ENCODE measurements at places on chromosomes 16 and 17.
A peak's percentile ranks its signal among the peaks of the same experiment; 100 is the strongest.

DNA sequence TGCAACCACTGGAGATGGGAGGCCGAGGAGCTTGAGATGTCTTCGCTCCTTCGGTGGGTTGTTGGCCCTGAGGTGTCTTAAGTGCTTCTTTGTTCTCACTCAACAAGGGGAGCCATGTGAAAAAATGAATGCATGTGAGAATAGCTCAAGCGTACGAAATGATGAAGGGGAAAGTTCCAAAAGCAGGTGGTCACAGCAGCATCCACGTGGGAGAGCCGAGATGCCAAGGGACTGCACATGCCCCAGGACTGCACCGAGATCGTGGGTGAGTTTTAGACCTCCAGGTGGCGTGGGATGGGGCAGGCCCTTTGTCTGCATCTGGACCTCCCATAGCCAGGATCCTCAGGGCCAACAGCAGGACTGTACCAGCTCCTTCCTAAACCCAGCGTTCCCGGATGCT, 8.1 kb downstream of the SLC38A8 start:
- no peak for DNase-seq

- peak; percentile 97 for DNase-seq
Observed at GRCh38 chr16:85529489-85530369, 83.4 kb upstream of the GSE1 start.

GRCh38 chr17:81962499-81963441, 1.8 kb upstream of the NOTUM start:
- no peak for DNase-seq

DNA sequence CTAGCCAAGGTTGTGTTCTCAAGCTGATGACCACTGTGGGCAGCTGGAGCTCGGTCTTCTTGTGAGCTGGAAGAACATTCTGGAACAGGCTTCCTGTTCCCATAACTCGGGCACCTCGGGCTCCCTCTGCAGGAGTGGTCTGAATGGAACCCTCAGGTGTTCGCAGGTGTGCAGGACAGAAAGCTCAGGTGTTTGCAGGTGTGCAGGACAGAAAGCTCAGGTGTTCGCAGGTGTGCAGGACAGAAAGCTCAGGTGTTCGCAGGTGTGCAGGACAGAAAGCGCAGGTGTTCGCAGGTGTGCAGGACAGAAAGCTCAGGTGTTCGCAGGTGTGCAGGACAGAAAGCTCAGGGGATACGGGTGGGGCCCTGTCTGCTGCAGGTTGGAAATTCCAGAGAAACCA, 109.0 kb upstream of the CACNG5 start:
- DNase-seq: no peak

DNA sequence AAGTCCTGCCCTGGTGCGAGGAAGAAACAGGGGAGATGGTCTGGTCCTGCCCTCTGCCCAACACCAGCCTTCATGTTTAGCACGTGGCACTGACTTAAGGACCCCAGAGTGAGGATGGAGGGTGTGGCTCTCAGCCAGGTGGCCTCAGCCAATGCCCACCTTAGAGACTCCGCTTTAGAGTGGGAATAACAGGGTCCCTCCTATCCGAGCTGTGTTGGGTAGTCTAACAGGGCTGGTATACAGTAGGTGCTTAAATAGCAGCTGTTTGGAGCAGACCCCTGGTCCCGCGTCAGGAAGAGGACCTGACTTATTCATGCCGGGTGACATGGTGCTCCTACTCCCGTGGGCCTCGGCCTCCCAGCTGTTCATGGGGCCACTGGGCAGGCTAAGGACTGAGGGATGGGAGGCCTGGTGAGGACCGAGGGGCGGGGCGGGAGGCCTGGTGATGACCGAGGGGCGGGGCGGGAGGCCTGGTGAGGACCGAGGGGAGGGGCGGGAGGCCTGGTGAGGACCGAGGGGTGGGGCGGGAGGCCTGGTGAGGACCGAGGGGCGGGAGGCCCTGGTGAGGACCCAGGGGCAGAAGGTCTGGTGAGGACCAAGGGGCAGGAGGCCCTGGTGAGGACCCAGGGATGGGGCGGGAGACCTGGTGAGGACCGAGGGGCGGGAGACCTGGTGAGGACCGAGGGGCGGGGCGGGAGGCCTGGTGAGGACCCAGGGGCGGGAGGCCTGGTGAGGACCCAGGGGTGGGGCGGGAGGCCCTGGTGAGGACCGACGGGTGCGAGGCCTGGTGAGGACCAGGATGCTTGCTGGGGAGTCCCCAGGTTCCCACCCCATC, 7.6 kb downstream of the ZFPM1 start:
- DNase-seq: no peak
